Frontal cortex (tissue), 4 donors: ENCODE measurements at places on chromosomes 2 and 18. TPM values are rescaled to one million over a fixed set of nuclear protein-coding genes. Genes with fewer than 3 reads are reported as not detected.

Gene ASTL
- total RNA-seq = not detected

Gene NFE2L2
- total RNA-seq = 8.6 TPM

Gene CD302
- total RNA-seq = 1.6 TPM

- DNase-seq = no peak
Measured at GRCh38 chr2:185012643-185013042, 414.3 kb downstream of the ZNF804A start.

Gene SLC11A1
- 0.82 TPM for total RNA-seq

- DNase-seq = peak; percentile 33
Measured at GRCh38 chr18:46622999-46623398, 34.0 kb downstream of the LOXHD1 start.

- no peak for DNase-seq
Measured at GRCh38 chr18:55515941-55516710, 71.9 kb downstream of the TCF4 start.

- no peak for DNase-seq
Measured at GRCh38 chr18:55338978-55339650, 248.9 kb downstream of the TCF4 start.

DNA sequence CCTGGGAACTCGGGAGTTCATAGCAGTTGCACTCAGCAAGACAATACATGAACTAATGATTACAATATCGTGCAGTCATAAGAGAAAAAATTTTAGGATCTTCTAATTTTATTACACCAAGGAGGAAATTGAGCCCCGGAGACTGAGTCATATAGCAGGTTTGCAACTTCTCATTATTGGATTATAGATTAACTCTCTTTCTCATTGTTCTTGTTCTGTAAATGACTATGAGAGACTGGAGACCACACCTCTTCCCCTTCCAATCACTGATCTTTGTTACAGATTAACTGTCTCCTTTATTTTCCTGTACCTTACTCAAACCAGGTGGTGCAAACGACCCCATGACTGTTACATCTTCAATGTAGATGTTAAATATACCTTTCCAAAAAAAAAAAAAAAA lies 435.8 kb upstream of the DDX18 start:
- no peak for DNase-seq

Gene SCN2A
- 160 TPM for total RNA-seq

- DNase-seq = no peak
Measured at GRCh38 chr18:21330122-21330701, 88.2 kb downstream of the GREB1L start.
